ENCODE measurements at places on chromosomes 12 and 14.

- DNase-seq: no peak
These were observed 164.8 kb downstream of the ATP23 start for GRCh38 chr12:58106195-58106594.

- no peak for DNase-seq
These were observed 216.2 kb upstream of the ABCD2 start for GRCh38 chr12:39835517-39836489.

GRCh38 chr14:68607081-68607866 lies 185.6 kb downstream of the ZFP36L1 start:
- no peak for DNase-seq

DNA sequence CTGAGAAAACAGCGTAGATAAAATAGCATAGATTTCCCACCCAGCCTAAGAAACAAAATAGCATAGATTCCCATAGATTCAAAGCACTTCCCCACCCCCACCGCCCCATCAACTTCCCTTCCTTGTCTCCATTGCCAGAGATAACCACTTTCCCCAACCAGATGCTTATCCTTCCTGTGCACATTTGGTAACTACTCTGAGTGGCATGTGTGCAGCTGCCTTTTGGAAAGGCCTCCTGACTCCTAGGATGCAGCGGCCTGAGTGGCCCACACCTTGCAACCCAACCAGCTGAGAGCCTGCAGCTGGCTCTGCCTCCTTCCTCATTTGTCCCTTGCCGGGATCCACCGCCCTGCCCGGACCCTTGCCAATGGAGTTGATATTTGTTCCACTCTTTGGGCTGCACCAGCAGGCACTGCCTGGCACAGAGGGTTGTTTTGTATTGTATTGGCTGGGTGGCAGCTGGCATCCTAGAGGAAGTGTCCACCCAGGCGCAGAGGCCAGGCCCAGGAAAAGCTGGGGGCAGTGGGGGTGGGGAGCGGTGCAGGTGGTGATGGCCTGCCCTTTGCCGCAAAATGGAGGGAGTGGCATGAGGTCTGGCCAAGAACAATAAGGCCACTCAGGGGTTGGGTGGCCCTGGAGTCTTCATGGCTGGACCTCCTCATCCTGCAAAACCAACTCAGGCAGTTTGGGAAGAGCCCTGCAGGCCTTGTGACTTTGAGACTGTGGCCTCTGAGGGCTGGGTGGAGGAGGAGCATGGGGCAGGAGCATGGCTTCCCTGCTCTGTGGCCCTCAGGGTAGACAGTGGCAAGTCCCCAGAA lies 4.9 kb downstream of the SLC48A1 start:
- DNase-seq: peak; percentile 93

DNA sequence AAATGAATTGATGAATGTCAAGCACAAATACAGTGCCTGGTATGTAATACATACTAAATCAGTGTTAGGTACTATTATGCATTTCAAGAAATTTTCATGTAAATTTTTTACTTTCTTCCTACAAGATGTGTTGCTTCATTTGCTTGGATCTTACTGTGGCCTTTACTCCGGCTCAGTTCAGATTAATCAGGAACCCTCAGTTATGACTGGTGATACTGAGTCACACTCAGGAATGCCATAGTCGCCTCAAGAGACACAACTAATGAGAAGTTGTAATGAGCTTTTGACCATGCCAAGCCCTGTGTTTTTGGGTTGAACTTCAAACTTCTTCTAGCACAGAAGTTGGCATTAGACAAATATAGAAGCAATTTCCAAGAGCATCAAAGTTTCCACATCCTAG lies 96.0 kb downstream of the TGFB3 start:
- DNase-seq: no peak

- no peak for DNase-seq
These were observed 203.7 kb downstream of the CACNA1C start for GRCh38 chr12:2256453-2256852.

DNA sequence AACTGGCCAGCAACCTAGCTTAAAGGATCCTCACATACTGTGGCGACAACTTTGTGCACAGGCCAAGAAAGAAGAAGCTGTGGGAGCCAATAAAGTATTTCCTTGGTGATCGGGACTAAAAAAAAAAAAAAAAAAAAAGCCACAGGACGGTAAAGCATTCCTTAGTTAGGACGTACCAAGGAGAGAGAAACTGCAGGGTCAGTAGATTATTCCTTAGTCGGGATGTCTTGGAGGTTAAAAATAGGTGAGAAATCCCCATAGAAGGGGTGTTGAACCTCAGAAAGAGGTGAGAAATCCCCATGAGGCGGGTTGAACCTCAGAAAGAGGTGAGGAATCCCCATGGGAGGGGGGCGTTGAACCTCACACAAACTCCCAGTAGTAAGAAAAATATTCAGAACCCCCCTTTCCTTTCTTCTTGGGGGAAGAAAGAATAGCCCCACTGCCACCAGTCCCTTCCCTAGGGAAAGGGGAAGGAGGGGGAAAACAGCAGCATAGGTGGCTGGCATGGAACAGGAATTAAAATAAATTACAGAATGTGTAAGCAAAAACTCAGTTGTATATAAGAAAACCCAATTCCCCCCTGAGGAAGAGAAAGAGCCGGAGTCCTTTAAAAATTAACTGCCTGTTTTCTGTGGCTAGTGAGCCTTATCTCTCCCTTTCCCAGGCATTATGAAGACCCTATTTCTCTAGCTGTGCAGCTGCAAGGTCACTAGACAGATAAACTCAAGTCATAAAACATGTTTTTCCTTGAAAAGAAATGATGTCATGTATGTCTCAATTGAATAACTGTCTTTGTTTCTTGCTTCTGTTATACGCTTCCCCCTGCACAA lies 26.8 kb downstream of the KLRK1 start:
- no peak for DNase-seq

DNA sequence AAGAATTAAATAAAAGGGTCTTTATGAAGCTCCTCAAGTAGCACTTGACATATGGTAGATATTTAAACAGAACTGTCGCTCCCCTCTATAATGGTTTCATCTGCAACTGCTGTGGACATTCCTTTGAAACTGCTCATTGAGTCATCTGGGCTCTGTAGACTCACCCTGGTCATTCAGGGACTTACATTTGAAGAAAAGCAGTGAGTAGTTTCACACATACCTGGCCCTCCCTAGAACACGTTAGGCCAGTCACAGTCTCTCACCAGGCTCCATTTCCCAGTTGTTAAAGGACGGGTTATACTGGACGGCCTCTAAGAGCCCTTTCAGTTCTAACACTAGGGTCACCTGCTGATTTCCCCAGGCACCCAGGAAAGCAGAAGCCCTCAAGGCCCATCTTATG lies 217.0 kb downstream of the BCL11B start:
- DNase-seq: no peak

DNA sequence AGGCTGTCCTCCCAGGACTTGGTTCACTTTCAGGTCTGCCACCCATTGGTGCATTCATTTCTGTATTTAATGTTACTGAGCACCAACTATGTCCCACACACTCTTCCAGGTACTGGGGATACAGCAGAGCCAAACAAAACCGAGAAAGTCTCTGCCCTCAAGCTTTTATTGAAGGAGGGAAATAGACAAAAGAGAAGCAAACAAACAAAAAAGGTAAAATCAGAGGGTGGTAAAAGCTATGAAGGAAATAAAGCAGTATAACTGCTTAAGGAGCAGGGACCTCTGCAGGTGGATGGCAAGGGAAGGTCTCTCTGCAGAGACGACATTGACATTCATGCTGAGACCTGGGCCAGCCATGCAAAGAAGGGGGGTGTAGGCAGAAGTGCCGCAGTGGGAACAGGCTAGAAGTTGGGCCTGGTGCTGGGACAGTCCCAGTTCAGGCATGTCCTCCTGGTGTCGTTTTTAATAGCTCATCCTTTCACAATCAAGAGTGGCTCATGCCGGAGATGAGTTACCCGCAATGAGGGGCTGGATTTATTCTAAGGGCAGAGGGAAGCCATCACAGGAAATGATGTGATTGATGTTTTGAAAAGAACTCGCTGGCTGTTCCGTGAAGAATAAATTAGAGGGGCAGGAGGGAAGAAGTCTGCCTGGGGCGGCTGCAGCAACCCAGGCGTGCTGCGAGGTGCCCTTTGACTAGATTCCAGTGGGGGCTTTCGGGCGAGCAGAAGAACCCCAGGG lies 72.8 kb downstream of the IRF2BPL start:
- no peak for DNase-seq

GRCh38 chr12:52085682-52086180 lies 6.2 kb downstream of the SMIM41 start:
- DNase-seq: no peak

GRCh38 chr14:78088916-78089315 lies 81.3 kb upstream of the NRXN3 start:
- DNase-seq: no peak

GRCh38 chr12:119840168-119840567 lies 37.0 kb downstream of the CIT start:
- no peak for DNase-seq

- DNase-seq: no peak
These were observed 45.6 kb downstream of the RNFT2 start for GRCh38 chr12:116783525-116784237.

DNA sequence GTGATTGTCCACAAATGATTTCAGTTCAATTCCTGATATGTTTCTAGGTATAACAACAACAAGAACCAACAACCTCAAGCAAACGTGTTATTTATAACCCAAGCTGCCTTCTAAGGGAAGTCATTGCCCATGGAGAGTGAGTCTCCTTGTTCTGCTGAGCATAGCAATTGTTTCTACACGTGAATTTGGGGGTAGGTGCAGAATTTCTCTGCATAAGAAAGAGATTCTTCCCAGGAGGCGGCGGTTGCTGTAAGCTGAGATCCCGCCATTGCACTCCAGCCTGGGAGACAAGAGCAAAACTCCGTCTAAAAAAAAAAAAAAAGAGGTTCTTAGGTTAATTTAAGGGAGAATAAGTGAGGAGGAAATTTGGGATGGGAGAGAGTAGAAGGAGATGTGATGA lies 226.5 kb upstream of the PELI2 start:
- no peak for DNase-seq

DNA sequence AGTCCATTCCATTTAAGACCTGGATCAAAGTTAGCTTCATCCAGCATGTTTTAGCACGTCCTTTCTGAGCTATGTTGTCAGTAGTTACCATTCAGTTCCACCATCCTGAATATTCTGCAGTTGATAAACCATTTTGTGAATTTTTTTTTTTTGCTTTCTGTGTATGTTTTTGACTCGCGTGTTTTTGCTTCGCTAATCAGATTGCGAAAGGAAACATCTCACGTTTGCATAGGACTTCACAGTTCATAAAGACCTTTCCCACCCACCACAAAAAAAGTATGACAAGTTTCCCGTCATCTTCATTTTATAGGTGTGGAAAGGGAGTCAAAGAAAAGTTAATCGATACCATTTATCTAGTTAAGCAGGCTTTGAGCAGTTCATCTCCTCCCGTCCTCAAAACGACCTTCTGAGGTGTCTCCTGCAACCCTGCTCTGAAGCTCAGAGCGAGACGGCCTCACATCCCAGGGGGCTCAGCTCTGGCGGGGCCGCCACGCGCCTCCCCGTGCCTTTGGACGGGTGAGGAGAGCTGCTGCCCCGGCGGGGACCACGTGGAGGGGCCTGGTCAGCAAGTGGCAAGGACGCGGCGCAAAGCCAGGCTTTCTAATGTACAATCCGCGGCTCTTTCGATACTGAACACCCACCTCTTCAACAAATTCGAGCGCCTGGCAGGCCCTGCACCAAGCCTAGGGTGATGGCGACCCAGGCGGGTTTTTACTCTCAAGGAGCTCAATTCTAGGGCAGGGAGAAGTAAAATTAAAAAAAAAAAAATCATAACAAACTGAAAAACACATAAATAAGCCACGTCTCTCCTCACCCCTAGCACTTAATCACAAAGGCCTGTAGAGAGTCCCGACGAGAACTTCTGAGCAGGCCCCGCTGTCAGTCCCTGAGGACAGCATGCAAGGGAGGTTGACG lies 988 bp upstream of the TMEM263 start:
- DNase-seq: peak; percentile 50

GRCh38 chr12:62673028-62673815 lies 206.6 kb downstream of the MON2 start:
- DNase-seq: no peak

DNA sequence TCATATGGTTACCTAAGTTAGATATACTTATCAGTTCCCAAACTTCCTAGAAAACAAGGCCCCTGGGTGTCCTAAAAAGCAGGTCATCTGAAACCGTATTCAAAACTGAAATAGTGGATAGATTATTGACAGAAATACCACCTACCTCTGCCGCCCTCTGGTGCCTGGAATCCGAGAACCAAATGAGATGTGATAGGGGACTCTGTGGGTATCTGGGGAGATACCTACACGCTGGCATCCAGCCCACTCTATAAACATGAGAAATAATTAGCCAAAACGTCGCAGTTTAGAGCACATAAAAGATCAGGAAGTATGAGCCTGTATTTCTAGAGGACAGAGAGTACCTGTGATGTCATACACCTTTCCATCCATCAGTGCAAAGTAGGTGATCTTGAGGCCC lies 4.4 kb downstream of the ORMDL2 start:
- DNase-seq: no peak

DNA sequence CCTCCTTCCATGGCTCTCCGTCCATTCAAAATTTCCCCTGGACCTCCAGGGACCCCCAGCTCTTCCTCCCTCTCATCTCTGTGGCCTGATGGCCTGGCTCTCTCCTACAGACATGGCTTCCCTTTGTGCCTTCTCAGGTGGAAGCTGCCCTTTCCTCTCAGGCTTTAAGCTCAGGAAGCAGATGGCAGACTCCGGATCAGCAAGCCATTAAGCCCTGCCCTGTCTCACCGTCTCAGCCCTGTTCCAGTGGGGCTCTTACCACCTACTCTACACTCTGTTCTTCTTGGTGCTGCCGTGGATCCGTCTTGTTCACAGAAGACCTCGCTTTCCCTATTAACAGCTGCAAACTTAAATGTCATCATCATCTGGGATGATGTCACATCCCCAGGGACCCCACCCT lies 33.1 kb downstream of the NPC2 start:
- no peak for DNase-seq

DNA sequence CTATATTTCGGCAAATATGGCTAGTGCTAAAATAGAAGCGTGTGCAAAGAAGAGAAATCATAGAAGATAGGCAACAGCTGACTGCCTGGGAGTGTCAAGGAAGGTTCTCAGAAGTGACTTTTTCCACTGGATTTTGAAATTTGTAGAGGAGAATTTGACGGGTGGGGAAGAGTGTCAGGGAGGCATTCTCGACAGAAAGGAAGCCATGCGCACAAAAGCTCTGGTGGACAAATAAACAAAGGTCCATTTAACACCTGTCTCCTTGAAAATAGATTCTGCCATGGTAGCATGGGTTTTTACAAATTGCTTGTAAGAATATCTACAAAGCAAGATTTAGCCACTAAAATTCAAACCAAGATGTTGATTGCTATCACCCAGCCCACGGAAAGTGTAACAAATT lies 1081.5 kb downstream of the GALC start:
- no peak for DNase-seq

DNA sequence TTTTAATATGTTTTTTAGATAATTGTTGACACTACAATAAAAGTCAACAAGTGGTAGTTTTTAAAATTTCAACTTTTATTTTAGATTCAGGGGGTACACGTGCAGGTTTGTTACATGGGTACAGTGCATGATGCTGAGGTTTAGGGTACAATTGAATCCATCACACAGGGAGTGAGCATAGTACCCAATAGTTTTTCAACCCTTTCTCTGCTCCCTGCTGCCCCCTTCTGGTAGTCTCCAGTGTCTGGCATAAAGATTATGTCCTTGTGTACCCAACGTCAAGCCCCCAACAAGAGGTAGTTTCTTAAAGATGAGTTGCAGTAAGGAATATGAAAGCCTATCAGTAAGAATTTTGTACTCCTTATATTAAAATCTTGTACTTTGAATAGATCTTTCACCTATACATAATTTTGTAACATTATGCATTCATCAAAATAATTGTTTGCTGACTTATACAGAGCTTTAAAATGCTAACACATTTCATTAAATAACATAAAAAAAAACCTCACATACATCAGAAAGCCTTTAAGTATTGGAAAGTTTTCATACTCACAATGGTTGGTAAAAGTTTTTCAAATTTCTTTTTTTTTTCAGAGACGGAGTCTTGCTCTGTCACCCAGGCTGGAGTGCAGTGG lies 5.4 kb upstream of the RALGAPA1 start:
- DNase-seq: no peak
